ENCODE measurements at places on chromosomes 1 and 21.

DNA sequence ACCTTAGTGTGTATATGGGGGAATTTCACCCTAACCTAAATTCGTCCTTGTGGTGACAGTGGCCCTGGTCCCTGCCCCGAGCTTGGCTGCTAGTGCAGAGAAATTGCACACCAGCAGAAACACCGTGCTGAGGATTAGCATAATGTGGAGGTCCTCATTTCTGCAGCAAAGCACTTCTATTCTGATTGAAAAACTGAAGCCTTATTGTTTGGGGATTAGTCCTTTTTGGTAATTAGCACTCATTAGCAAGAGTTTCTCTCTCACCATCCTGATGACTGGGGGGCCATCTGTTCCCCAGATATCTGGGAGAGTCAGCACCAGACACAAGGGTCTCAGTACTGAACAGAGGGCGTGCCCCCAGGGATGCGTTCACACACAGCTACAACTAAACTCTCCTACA, 55.2 kb downstream of the AJAP1 start:
- DNase-seq, result no peak

DNA sequence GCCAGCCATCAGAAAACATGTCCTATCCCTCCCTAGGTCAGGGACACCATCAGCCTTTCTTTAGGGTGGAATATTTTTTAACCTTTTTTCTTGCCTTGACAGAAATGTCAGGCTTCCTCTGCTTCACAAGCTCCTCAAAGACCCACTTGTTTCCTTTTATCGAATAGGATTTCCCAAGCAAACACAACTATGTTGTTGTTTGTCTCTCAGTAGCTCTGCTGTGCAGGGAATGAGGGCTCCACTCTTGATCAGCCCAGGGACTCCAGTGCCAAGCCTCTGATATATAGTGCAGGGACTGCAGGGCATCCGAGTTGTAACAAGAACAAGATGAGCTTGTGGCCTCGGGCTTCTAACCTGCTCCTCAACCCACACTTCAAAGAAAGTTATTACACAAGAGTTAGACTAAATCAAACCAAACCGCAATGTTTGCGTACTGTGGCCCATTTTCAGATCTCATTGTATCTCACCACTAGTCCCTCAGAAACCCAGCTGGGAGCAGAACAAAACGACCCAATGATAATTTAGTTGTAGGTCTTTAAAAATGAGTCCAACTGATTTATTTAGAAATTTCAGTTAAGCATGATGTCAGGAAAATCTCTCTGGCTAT, 108.1 kb downstream of the ATG4C start:
- DNase-seq, result no peak

GRCh38 chr1:208980605-208981004, 602.9 kb upstream of the CAMK1G start:
- DNase-seq, result no peak

DNA sequence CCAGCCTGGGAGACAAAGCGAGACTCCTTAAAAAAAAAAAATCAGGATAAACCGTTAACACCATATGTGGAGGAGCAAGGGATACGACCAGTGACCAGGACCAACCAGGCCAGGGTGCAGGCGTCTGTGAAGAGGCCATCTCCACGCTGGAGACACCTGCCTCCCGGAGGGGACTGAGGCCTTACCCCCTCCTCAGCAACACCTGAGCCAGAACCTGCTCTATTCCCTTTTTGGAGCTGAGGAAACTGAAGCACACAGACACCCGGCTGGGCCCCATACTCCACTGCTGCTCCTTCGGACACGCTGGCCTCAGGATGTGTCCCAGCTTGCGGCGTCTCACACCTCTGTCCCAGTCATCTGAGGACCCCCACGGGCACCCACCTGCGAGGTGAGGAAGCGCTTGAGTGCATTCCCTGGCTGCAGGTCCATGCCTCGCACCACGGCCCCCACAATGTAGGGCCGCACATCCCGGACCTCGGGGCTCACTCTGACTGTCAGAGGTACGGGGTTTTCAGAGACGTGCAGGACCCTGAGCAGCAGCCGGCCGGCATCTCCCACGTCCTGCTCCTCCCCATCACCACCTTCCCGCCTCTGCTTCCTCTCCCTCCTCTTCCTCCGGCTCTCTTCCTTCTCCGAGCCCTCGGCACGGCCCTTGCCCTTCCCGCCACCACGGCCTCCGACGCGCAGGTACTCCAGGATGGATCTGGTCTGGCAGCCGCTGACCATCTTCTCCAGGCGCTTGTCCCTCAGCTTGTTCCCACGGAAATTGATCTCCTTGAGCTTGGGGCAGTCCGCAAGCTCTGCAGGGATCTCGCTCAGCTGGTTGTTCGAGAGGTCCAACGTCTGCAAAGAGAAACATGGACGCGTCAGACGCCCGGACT, 9.6 kb downstream of the LRRC47 start:
- no peak for DNase-seq

DNA sequence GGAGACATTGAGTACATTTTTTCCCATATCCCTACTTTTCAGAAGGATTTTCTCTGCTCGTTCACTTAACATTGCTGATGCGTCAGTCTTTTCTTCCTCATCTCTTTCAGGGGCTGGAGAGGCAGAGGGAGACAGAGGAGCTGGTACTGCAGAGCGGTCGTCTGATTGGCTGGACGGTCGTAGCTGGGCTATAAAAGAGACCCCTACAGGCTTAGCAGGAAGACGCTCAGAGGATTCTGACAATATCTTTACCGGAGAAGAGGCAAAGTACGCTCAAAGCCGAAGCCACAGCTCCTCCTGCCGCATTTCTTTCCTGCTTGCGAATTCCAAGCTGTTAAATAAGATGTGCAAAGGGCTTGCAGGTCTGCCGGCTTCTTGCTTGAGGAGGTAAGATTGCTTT, at the start of gene RGS4:
RGS4 (plus strand) TSS at position 220 of the 400 bp plus-strand sequence; CDS start at position 344, 124 bp downstream.
- no peak for DNase-seq

GRCh38 chr1:152035539-152036266, 1.1 kb downstream of the S100A11 start:
- peak; percentile 62 for DNase-seq

- no peak for DNase-seq
These were observed 48.9 kb downstream of the PHC2 start for GRCh38 chr1:33381977-33382376.

- DNase-seq, result no peak
These were observed 77.5 kb downstream of the ZNF648 start for GRCh38 chr1:181984006-181984405.

DNA sequence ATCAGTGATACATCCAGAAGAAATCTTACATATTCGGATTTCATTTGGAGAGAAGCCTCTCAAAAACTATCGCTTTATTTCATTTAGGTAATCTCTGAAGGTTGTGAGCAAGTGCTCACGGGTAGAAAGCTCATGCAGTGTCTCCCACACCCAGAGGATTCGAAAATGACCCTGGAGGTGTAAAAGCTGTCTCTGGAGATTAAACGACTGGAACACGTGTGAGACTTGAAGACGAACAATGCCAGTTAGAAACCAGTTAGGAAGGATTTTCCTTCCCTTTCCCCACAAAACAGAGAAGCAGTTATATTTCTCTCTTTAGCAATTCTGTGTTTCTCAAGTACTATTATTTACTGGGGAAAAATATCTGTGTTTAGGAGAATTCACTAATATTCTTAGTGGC, 92.5 kb upstream of the CD55 start:
- DNase-seq, result no peak

GRCh38 chr1:243379706-243380105, 123.9 kb downstream of the SDCCAG8 start:
- DNase-seq, result no peak

- DNase-seq, result no peak
These were observed 42.3 kb downstream of the HMCN1 start for GRCh38 chr1:185776522-185776921.

GRCh38 chr1:203426870-203427269, 48.7 kb upstream of the PRELP start:
- no peak for DNase-seq

DNA sequence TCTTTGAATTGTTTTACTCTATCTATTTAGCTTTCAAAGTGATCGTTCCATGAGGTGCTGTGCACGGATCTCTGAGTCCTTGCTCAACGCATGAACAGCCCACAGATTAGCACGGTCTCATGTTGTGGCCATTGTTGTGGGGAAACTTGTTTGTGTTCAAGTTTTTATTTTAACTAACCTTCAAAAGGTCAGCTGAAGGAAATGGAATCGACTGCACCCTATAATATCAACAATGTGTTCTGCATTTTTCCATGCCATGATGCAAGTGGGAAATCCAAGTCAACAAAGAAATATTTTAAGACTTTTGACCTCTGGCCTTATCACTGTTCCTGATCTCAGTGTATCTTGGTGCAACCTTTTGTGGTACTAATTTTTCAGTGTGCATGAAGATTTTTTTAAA, 6.1 kb downstream of the SH2D1B start:
- no peak for DNase-seq

DNA sequence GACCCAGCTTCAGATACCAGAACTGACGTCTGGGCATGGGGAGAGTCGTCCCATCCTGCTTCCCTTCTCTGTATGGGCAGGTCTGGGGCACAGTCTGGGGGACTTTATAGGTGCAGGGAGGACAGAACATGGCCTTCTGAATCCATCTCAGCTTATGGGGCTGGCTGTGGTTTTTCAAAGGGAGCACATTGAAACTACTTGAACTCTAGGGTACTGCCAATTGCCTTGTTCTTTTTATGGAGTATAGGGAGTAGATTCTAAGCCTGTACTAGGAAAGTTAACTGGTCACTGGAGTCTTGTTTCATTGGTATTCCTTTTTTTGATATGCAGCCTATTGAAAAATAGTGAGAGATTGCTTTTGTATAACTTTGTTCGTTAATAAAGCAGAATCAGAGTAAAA, 90.2 kb downstream of the ATP5PO start:
- DNase-seq, result no peak

DNA sequence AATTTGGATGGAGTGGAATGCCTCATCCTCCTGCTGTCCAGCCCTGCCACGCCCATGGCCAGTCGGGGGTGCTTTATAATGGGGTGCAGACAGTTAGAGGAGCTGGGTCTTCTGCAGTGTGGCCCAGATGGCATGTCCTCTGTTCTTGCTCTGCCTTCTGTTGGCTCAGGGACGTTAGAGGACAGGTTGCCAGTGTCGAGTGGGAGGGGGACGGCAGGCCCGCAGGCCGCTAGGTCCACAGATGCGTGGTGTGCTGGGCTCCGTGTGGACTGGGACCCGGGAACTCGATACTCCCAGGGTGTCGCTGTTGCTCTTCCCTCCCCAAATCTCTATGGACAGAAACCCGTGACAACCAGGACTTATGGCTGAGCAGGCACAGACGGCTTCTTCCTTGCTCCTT, 33.3 kb downstream of the SIM2 start:
- no peak for DNase-seq

DNA sequence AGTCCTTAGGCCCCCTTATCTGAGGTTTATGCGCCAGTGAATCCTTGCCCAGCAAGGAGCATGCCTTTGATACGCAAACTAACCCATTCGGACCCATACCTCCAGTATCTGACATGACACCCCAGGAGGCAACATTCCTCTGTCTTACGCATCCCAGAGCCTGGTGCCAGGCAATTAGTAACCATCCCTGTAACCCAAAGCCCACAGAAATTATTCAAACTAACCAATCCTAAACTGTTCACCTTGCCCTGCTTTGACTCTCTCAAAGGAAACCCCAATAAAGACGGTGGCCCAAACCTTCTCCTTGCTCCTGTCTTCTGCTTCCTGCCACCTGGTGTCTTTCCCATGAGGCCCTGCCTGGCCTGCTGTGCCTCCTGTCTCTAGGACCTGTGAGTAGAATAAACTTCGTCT, 36.4 kb downstream of the ZNF496 start:
- DNase-seq, result no peak

GRCh38 chr1:84387480-84388163, 10.7 kb upstream of the DNASE2B start:
- DNase-seq, result no peak

DNA sequence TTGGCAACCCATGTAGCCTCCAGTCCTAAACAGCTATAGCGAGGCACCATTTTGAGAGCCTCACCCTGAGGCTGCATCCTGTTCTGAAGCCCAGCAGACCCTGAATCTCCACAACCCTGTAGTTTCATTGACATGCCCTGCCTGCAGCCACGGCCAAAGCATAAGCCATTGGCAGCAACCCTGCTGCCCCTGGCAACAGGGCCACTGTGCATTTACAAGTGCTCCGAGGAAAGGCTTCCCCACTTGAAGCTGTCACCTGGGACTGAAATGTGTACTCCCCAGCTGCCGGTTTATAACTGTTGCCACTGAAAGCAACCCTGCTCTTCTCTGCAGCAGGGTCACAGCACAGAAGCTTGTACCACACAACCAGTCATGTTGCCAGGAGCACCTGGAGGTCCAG, 124.2 kb upstream of the OLFM3 start:
- peak; percentile 40 for DNase-seq

DNA sequence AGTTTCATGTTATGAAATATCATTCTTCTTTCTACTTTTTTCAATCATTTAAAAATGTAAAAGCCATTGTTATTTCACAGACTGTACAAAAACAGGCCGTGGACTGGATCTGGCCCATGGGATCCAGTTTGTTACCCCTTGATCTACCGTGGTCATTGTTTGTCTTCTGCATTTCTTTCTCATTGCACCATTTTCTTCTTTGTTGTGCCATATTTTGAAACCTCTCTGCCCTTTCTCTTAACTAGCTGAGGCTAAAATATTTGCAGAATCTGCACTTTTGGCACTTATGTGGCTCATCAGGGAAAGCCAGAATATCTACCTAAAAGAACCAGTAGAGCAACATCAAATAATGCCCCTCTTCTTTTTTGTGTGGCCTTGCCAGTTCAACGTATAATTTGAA, 50.5 kb downstream of the DNAJC6 start:
- no peak for DNase-seq

GRCh38 chr1:159945483-159946241, at the start of gene IGSF9:
Gene IGSF9 (minus strand): TSS chr1:159945613. CDS start chr1:159943454, 2,159 bp downstream.
- DNase-seq, result peak; percentile 97

- peak; percentile 90 for DNase-seq
These were observed 5.2 kb upstream of the RERE start for GRCh38 chr1:8822373-8823294.

- no peak for DNase-seq
These were observed 42.1 kb downstream of the YARS1 start for GRCh38 chr1:32774950-32775634.

DNA sequence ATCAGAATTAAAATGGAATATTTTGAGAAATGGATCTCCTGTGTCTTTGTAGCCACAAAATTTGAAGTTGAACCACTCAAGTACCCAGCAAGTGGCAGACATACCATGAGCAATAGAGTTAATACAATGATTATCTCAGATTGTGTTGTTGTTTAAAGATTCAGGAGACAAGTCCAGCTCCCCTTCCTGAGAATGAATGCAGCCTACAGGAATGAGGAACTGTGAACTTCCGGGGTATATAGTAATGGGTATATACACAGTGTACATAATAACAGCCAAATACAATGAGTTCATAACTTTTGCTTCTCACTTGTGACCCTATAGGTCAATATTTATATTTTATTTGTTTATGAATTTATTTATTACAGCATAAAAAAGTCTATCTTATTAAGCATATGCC, 445.0 kb downstream of the SETD4 start:
- DNase-seq, result no peak

DNA sequence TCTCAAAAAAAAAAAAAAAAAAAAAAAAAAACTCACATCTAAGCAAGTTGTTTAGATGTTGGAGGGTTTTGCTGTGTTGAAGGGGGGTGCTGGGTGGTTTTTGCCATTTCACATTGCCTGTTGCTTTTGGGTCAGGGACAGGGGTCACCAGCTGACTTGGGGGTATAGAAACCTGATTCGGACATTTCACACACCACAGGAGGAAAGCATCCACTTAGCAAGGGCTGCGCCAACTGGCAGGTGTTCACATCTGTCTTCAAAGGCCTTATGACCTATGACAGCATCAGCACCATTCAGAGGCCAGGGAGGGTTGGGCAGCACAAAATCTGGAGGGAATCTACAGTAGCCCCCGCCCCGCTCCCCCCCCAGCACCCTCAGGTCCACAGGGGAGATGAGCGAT, 45.2 kb downstream of the SYF2 start:
- no peak for DNase-seq

GRCh38 chr1:109782927-109783326, 19.2 kb upstream of the EPS8L3 start:
- DNase-seq, result no peak
